ENCODE measurements at places on chromosomes 2 and 18.
A peak's percentile ranks its signal among the peaks of the same experiment; 100 is the strongest.

DNA sequence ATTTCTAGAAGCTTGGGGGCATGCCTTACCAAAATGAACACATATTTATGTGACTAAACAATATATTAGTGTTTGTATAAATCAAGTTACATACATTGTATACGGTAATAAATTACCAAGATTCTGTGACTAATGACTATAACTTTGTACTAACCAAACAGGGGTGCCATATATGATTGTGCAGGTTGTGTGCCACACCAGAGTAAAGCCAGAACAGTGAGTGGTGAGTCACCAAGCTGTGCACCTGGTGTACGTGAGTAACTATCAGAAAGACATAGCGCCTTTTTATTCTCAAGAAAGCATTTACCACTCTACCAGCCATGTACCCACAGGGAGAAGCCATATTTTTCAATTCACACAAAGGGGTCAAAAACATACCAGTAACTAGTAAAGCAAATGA is 453.2 kb upstream of the PIK3C3 start:
- DNase-seq = no peak

DNA sequence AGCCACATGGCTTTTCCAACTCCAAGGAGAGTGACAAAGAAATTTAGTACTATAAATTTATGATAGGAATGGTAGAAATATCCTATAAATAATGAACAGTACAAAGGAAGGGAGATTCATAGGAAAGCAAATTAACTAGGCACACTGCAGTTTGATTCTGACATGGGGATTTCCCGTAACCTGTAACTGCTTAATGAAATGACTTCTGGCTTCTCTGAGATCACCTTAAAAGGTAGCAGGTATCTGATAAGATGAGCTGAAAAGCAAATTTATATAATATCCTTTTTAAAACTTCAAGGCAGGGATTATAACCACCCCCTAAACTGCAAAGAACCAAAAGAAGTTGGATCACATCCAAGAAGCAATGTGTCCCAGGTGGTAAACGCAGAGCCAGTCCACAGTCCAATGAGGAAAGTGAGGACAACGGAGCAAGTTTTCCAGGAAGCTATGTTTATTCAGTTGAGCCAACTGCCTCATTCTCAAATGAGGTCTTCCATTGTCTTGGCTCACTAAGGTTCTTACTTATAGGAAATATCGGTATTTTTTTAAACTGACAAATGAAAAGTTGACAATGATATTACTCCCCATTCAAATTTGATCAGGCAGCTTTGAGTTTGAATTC is 43.0 kb downstream of the WIPF1 start:
- no peak for DNase-seq

DNA sequence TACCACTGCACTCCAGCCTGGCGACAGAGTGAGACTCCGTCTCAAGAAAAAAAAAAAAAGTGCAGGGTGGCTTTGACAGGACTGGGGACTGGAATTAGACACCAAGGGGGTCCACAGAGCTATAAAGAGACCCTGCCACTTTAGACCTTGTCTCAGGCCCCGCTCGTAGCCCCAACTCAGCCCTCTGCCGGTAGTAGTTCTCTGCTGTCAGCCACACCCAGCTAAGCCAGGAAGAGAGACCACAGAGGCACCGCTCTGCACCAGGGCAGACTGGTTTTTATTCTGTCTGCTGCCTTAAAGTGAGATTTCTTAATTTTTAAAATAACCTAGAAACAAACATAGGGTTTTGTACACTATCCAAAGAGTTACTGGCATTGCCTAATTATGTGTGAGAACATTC is 66.0 kb downstream of the STEAP3 start:
- no peak for DNase-seq

DNA sequence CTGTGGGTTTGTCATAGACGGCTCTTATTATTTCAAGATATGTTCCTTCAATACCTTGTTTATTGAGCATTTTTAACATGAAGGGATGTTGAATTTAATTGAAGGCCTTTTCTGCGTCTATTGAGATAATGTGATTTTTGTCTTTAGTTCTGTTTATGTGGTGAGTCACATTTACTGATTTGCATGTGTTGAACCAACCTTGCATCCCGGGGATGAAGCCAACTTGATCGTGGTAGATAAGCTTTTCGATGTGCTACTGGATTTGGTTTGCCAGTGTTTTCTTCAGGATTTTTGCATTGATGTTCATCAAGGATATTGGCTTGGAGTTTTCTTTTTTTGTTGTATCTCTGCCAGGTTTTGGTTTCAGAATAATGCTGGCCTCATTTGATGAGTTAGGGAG is 60.5 kb downstream of the GTF3C3 start:
- DNase-seq = no peak

DNA sequence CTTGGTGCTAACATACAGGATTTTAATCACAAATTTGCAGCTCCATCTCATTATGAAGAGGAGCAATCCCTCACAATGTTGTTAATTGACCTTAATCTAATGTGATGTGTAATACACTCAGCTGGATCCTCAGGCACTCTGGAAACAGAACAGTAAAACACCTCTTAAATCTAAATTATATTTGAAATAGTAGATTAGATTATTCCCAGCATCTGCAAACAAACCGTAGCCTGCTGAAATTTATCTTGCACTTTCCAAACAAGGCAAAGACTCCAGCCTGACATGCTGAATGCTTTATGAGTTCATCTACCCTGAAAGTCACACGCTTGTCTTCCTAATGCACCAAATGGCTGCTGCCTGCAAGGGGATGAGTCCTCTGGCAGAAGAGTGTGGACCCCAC is 402.3 kb upstream of the GYPC start:
- DNase-seq = no peak

GRCh38 chr2:236776695-236777251 is 207.1 kb downstream of the ACKR3 start:
- no peak for DNase-seq

DNA sequence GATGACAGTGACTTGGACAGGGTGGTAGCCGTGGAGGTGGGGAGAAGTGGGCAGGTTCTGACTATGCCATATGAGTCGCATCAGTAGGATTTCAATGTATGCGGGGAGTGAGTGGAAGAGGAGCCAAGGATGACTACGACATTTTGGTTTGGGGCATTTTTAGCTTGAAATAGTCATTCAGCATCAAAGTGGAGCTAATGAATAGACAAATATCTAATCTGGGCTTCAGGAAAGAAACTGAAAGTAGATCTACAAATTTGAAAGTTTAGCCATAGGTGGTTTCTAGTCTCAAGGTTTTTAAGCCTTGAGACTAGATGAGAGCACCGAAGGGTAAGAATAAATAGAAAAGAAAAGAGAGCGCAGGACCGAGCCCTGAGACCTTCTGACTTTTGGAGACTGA is 58.3 kb downstream of the FEZ2 start:
- DNase-seq = no peak

DNA sequence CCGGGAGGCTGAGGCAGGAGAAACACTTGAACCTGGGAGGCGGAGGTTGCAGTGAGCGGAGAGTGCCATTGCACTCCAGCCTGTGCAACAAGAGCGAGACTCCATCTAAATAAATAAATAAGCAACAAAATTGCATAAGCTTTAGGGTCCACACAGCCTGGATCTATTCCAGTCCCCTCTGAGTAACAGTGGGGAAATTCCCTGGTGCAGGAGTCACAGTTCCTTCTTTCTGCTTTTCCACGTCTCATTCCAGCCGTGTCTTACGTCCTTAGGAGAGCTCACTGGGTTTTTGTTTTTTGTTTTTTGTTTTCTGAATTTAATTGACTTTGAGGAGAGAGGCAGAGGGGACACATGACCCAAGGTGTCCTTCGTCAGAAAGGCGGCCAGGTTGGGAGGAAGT is 44.6 kb downstream of the B3GNT2 start:
- DNase-seq = no peak

GRCh38 chr18:32308493-32309120 is 118.8 kb downstream of the MEP1B start:
- DNase-seq = no peak

DNA sequence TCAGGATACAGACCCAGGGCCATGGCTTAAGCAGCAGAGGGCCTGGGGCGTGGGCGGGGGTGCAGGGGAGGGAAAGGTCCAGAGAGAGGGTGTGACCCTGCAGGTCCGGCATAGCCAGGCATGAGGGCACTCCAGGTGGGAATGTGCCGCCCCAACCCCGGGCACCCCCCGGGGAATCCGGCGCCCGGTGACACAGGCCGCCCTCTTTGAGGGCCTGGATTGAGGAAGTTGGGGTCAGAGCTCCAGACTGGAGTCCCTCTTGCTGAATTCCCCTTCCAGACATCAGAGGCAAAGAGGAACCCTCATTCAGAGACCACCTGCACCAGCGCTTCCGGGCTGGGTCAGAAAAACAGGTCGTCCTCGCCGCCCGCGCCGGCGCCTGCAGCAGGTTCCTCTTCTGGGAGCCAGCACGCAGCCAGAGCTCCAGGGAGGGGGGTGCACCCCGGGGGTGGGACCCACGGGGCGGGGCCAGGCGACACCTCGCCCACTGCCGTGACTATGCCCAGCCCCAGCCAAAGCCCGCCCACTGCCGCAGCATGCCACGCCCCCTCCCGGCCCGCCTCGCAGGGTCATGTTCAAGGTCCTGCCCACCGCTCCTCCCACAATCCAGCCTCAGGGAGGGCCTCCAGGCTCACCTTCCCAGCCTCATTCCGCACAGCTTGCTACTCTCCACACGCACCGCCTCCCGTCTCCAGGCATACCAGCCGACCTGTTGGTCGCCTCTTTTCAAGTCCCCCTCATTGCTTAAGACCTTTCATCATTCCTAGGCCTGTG is 98.3 kb upstream of the ID2 start:
- DNase-seq = peak; percentile 98

GRCh38 chr18:42854558-42854957 is 260.9 kb downstream of the RIT2 start:
- no peak for DNase-seq

- no peak for DNase-seq
Measured at GRCh38 chr2:237604960-237605359, 14.4 kb upstream of the RAB17 start.

GRCh38 chr18:79386547-79386946 is 9.2 kb upstream of the NFATC1 start:
- no peak for DNase-seq

DNA sequence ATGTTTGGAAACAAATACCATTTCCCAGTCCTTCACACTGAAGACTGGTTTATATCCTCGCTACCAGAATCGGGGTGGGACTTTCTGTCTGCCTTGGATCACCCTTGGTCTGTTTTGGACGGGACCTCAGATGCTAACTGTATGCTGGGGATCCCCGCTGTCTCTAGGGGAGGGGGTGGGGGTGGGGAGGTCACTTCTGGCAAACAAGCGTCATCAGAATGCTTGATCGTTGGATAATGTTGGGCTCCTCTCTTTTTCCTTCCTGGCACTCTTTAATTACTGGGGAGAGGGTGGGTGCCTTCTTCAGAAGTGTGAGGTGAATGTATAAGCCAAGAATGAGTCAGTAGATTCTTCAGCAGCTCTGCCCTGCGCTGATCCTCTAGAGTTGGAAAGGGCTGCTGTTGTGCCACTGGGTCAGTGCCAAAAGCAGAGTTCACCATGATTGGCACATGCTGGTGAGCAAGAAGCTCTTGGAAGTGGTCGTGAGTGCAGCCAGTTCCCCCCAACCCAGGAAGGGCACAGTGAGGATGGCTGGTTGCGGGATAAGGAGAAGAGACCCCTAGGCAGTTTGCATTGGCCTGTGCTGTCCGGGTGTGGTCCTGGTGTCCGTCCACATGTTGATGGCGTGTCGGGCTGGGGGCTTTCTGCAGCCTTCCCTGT is 32.2 kb downstream of the DGKD start:
- no peak for DNase-seq

DNA sequence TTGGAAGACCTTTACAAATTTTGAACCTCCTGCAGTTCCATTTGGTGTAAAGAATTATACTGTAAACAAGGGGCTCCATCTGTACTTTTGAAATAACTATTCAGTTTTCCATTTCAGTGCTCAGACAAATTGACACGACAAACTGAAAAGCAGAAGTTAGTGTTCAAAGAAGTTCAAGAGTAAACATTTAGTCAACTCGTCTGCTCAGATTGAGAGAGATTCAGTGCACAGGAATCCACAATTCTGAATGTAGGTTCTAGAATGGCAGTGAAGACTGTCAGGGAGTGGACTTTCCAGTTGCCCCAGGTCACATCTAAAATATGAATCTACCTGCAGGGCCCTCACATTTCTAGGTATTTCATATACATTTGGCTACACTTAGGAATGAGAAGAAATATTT is 322.3 kb upstream of the TCF4 start:
- DNase-seq = no peak

GRCh38 chr2:57460396-57461276 is 586.0 kb upstream of the VRK2 start:
- DNase-seq = no peak

DNA sequence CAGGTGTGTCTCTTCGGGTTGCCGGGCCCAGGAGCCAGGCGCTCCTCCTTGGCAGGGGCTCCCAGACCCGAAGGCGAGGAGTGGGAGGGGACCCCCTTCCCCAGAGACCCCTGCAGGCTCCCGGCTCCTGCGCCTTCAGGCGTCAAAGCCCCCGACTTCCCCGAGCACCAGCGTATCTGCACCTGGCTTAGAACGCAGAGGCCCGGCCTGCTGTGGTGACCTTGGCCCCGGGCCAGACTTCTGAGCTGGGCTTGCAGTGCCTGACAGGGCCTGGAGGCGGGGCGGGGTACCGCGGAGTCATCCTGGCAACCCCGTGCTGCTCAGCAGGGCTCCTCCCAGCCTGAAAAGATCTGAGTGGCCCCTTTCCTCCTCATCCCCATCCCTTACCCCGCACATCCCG is 27.0 kb downstream of the SKA1 start:
- peak; percentile 94 for DNase-seq

DNA sequence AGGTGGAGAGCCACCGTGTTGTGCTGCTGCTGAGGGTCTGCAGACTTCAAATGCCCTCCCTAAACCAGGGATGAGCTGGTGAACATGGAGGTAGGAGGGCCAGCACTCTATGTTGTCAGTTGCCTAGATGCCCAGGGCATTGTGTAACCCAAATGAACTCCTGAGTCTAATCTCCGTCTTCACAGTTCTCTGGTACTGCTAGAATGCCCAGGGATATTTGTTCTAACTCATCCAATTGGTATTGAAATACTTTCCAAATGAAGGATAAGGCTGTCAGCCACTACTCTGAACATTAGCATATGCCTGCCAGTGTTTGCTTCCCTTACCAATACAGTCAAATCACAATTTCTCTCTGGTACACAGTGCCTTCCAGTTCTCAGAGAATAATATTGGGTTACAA is 492.6 kb downstream of the SLC4A3 start:
- DNase-seq = no peak

- DNase-seq = no peak
Measured at GRCh38 chr18:69574401-69574800, 173.7 kb downstream of the DOK6 start.
